ENCODE measurements at places on chromosomes 5 and 9.

DNA sequence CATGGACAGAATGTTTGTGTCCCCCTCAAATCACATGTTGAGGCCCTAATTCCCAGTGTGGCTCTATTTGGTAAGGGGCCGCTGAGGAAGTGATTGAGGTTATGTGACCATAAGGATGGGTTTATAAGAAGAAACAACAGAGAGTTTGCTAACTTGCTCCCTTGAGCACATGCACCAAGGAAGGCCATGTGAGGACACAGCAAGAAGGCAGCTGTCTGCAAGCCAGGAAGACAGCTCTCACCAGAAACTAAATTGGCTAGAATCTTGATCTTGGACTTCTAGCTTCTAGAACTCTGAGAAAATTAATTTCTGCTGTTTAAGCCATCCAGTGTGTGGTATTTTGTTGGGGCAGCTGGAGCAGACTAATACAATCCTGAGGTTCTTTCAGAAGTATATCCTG, 35.2 kb upstream of the CDC42SE2 start:
- no peak for DNase-seq

DNA sequence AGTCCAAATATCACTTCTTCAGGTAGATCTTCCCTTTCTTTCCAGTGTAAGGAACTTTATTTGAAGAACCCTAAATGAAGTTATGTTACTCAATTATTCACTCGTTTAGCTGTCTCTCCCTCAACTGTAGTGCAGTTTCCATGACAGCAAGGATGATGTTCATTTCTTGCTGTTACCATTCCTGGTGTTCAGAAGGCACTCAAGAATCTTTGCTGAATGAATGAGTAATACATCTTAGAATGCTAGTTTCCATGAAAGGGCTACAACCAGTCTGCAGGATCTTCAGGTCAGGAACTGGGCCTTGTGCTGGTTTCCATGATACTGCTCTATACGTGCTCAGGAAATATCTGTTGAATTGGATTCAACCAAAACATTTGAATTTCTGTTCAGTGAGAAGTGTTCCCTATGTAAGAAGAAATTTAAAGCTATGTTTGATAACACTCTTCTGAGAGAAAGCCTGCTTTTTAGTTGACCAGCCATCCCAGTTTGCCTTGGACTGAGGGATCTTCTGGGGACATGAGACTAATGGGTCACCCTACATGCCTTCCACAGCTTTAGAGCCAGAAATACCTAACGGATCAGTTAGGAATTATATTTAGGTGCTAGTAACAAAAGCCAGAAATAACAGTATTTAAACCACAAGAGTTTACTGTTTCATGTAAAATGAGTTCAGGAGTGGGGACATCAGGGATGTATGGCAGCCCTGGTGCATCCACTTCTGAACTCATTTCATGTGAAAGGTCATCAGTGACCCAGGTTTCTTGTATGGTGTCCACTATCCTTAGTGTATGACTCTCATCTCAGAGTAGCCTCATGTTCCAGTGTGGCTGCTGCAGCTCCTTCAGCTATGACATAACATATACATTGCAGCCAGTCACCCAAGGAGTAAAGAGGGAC, 500.1 kb upstream of the SGCD start:
- no peak for DNase-seq

DNA sequence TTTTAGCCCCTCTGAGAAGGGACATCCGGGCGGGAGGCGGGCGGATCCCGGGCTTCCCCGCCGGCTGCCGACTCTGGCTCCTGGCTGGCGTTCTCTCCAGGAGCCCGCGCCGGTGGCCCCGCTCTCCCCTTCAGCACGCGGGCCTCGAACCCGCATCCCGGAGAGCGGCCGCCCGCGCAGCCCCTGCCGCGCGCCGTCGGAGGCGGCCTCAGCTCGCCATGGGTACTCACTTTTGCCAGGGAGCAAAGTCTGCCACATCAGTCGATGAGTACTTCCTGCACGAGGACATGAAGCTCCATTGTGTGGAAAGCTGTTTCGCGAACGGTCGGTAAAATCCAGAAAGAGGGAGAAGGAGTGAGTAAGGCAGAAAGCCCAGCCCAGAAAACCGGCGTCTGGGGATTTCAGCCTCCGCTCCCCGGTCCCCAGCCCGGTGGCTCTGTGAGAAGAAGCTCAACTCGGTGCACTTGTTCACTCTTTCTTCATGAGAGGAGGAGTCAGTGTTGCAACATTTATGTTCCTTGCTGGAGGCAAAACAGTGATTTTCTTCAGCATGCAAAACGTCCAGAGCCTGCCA, at the start of gene PRLR:
Gene PRLR, minus strand, starts transcription at position 450 of the 574 bp plus-strand sequence. CDS start 140,867 bp downstream, outside the sequence.
- no peak for DNase-seq

DNA sequence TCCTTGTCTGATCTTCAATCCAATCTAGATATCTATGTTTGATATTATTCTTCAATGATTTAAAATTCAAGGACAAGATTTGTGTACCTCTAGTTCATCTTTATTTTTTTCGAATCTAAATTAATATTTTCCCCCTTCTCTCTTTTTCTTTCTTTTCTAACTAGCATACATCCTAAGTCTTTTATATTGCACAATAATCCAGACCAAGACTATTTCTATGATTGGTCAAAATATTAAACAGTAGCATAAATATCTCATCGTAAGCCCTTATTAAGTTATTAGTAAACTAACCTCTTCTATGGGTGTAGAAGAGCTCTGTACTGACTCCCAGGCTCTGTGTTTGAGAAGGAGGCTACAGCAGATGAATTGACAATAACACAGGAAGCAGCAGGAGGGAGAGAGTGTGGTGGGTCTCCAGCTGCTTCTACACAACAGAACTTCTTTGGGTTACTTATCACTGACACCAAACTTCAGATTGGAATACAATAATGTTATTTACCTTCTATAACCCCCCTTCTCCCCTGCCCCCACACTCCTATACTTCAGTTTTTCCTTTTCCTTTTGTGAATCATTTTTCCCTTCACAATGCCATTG, 11.9 kb upstream of the PLCXD3 start:
- DNase-seq, result no peak

DNA sequence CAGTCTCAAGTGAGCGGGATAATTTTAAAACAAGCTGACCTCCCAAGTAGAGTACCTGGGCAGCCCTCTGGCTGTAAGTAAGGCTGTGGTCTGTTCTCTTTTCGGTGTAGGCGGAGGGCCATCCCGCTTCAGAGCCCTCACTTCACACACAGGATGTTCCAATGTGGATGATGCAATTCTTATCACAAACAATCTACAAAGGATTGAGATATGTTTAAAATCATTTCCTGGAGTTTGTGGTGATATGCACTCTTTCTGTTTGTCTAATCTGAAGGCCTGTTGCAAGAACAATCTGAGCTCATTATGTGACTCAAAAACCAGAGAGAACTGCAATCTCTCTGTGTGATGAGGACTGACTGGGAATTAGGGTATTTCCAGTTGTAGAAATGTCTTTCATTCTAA, 42.5 kb downstream of the ITGA2 start:
- peak; percentile 93 for DNase-seq

DNA sequence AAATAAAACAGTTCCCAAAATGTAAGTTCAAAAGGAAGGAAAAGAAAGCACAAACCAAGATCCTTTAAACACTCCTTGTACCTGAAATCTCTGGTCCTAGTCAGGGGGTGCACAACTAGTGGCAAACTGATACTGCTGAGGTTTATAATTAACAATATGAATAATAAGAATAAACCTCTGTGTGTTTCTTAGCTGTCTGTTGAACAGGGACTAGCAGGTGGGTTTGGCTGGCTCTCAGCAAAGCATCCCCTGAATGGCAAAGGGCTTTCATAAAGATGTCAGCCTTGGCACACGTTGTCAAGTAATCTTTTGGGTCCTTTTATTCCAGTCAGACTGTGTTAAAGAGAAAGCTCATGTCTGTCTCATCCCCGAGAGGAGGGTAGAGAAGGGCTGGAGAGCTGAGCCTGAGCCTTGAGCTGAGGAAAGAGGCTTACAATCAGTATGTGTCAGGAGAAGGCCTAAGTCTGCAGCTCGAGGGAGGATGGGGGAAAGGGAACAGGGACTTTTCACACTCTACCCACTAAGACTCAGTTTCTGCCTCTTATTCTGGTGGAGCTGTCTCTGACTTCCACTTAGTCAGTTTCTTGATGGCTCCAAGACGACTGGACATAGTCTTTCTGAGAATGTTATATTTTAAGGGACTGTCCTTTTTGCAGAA, 123.0 kb downstream of the GALNT10 start:
- DNase-seq, result no peak

GRCh38 chr5:101112645-101113044, 209.6 kb upstream of the ST8SIA4 start:
- DNase-seq, result no peak

GRCh38 chr5:87300176-87300575, 32.5 kb downstream of the RASA1 start:
- DNase-seq, result no peak

DNA sequence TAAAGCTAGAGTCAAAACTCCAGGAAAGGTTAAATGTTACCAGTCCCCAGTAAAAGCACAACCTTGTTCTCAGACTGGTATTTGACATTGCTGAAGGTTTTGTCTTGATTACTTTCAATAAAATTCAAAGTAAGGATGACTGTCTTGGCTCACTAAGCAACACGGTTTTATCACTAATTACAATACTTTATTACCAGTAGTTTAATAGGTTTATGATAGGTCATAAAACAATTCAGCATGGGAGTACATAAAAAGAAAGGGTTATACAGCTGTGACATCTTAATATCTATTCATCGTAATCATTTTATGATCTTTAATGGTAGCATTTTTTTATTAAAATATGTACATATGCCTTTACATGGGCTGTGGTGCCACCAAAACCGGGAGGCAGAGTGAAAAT, 370.7 kb upstream of the IRX2 start:
- DNase-seq, result no peak

DNA sequence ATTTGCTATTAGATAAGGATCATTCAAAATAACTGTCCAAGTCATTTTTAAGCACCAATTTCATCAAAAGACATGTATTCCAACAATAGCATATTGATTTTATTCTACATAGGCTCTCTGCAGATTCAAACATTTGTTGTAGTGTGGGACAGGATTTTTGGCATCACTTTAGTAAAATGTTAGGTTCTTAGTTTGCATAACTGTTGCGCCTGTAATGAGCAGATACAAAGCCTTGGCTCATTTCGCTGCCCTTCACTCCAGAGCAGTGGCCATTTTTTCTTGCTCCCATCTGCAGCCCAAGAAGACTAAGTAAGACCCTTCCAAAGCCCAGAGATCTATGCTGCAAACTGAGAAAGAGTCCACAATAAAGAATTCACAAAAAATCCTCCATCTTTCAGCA, 446.0 kb upstream of the MPDZ start:
- DNase-seq, result no peak

GRCh38 chr5:67176936-67177335, 19.7 kb downstream of the CD180 start:
- DNase-seq, result no peak

GRCh38 chr5:23319901-23320300, 187.5 kb upstream of the PRDM9 start:
- no peak for DNase-seq

DNA sequence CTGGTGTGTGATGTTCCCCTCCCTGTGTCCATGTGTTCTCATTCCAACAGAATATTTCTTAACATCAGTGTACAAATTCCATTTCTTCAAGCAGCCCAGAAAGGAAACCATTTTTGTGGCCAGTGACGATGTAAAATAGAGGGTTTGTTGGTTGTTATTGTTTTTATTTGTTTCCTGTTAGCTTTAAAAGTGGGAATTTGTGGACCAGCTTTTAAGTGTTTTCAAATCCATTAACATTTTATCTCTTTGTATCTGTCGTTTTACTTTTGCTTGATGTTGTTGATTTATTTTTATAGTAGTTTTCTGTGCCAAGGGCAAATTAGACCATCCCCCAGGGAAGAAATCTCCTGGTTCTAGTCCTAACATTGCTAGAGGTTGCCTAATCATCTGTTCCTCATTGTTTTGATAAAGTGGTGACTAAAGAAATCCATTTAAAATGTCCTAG, 100.0 kb downstream of the GDNF start:
- no peak for DNase-seq

GRCh38 chr9:83242066-83242465, 179.1 kb upstream of the RASEF start:
- no peak for DNase-seq

- no peak for DNase-seq
Measured at GRCh38 chr9:4691795-4692194, 12.4 kb downstream of the CDC37L1 start.

DNA sequence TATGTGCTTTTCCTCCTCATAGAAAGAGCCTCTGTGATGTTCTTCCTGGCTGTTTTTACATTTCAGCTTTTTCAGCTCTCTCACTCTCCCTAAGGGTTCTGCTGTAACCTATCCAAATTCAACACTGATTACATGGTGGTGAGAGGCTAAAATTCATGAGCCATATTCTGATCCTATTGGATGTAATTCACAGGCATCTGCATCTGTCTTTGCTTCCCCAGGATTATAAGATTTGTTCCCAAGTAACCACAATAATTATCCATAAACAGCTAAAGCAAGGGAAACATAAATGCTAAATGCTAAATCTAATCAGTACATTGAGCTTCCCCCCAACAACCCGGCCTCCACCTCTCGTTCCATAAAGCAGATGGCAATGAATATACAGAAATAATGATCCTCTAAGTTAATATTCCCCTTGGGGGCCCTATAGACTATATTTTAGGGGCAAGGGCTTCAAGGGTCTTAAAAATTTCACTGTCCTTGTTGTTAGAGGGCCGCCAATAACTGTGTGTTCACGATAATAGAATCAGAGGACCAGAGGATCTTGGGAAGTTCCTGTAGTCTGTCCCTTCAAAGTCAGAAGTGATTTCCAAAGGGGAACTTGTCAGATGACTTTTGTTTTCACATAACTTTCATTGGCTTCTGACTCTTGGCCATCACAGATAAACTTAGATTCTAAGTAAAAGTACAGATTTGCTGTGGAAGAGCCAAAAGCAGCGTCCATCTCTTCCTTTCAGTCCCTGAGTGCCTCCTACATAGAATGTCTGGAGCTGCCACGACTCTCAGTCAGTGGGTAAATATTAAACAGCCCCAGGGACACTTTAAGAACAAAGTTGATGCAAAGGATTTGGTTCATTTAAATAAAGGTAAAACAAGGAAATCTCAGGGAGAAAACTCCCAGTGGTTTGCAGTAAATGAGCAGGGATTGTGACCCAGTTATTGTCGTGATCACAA, 125.6 kb downstream of the ALDH1A1 start:
- no peak for DNase-seq

DNA sequence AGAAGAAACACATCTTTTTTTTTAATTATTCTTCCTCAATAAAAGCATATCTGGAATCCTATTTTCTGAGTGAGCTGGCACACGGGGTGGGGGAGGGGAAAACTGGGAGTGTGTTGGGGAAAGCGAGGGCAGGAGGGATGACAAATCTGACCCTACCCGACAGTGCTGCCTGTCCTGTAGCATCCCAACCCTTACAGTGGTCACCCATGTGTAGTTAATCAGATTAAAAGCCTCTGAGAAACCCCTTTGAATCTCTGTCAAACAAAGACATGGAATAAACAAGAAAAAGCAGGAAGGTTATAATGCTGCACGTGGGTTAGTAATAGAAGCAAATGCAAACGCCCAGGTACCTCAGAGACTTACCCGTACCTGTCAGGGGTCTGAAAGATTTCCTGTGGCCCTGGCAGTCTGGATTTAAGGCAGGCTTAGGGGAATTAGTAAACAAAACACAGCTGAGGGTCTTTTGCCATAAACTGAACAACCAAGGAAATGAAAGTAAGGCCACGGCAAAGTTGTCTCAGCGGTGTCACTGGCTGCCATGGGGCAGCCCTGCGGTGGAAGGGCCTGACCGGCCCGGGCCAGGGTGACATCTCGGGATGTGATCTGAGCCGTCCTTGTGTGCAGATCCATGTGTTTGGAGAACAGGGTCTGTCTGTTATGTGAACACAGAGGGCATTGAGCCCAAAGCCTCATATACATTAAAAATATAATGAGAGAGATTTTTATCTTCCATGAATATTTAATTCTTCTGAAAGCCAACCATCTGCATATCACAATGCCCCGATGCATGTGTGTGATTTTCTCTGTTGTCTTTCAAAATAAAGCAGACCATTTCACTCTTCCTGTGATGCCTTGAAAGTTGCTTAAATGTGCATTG, 308.2 kb downstream of the ZNF608 start:
- no peak for DNase-seq
